ENCODE measurements at places on chromosomes 2 and 18.

GRCh38 chr2:9778012-9778411 is 65.3 kb upstream of the TAF1B start:
- DNase-seq: peak; percentile 57

DNA sequence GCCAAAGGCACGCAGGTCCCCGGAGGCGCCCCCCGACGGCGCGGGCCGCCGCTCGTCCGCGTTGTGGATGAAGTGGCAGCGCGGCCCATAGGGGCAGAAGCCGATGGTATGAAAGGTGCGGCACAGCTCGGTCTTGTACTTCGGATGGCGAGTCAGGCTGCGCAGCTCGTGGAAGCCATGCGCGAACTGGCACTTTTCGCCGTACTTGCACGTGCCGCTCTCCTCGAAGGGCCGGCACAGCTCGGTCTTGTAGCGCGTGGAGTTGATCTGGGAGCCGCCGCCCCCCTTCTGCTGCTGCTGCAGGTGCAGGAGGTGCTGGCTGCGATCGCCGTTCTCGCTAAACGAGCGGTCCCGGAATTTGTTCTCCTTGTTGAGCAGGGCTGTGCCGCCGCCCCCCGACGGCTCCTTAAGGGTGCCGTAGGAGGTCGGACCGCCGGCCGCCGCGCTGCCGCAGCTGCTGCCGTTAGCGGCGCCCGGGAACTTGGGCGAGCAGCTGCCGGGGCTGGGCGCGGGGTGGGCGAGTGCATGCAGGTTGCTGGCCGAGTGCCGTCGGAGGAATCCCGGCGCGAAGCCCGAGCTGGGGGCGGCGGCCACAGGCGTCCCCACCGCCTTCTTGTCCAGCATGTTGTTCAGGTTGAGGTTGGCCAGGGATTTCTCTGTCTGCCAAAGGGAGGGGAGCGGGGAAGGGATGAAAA is 1.2 kb downstream of the ZFP36L2 start:
- DNase-seq: no peak

DNA sequence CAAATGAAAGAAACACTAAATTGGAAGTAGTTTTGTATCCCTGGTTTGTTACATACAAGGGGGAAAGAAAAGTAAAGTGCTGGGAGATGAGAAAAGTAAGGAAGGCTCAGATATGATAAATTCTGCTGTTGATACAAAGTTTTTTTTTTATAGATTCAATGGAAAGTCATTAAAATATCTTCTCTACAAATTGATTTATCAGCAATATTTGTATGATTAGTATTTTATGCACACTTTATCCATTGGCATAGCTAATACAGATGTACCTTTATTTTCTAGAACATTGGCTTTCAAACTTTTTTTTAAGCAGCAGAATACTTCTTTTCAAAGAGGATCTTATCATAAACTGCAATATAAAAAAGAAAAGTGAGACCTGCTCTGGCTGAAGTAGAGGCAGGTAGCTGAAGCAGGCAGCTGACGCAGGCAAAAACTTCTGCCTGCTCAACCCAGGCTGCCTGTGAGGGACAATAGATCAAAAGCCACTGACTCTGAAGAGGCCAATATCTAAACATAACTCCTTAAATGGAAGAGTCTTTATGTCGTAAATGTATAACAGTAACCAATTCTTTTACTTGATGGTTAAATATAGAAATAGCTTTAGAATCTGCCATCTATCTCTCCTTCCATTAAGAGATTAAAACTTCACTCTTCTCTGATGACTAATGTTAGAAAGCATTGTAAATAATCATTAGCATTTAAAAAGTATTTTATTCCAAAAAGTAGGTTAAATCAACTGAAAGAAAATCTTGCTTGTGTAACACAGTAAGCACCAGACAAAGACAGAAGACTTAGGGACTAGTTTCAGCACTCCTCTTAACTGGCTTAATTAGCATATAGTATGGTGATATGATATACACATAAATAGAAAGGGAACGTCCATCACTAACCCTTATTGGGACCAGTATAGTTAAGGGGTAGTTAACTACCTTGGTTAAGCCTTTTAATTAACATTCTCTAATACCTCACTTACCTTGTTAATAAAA is 174.2 kb downstream of the SLC39A10 start:
- no peak for DNase-seq

DNA sequence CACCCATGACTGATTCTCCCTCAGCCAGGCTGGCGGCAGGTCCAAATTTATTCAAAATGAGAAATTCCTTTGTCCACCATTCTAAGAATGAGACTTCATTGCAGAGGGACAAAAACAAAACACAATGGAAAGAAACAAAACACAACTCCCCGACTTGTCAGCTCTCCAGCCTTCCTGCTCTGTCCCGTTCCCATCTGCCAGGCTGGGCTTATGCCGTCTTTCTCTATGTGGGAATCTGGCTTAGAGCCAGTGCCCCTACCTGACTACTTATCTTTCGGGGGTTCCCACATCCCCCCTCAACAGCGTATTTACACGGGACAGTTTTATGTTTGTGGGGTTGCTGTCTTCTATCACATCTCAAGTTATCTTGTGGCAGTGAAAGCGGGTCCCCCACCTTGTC is 13.8 kb downstream of the CELF4 start:
- no peak for DNase-seq

GRCh38 chr2:149627111-149627801 is 39.7 kb upstream of the MMADHC start:
- DNase-seq: no peak

- DNase-seq: no peak
These were observed 45.1 kb downstream of the SH3BP4 start for GRCh38 chr2:234996941-234997270.

- DNase-seq: no peak
These were observed 168.5 kb upstream of the CXCR4 start for GRCh38 chr2:136286423-136286822.

GRCh38 chr2:24220554-24221291 is 45.9 kb downstream of the FAM228A start:
- no peak for DNase-seq

DNA sequence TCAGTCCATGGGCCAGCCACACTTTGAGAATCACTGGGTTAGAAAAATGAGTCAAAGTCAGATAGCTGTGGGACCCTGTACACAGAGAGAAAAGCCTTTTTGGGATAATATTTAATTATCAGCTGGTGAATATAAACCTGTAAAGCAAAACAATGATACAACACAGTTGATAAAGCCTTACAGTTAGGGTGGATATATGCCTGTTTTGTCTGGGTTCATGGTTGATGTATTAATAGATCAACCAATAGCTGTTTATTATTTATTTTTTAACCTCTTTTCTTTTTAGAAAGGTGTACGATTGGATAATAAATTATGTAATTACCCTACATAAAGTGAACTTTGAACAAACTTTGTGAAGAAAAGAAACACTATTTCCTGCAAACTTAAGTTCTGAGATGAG is 145.6 kb downstream of the TDRD15 start:
- DNase-seq: no peak

- DNase-seq: no peak
These were observed 17.4 kb downstream of the AGAP1 start for GRCh38 chr2:235511187-235511661.

- DNase-seq: no peak
These were observed 198.7 kb downstream of the PTGR3 start for GRCh38 chr18:75010278-75010677.

GRCh38 chr18:56727399-56727798 is 76.2 kb downstream of the WDR7 start:
- DNase-seq: no peak

DNA sequence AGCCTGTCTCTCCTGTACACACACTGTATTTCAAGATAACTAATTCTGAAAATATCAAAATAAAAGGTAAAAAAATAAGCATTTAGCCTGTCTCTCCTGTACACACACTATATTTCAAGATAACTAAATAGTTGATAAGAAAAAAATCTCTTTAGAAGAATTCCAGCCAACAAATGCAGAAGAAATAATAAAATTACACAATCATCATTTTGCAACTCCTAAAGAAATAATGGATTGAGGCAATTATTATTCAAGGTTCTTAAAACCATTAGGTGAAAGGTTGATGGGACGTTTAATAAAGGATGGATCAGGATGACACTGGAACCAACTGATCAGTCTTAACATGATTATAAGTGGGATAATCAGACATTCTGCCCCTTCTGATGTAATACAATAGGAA is 148.0 kb upstream of the FN1 start:
- no peak for DNase-seq

- no peak for DNase-seq
These were observed 742 bp downstream of the PXDN start for GRCh38 chr2:1743396-1744150.

- peak; percentile 9 for DNase-seq
These were observed 906.1 kb downstream of the SLC4A3 start for GRCh38 chr2:220533485-220533884.

GRCh38 chr2:119049968-119050704 is 108.1 kb downstream of the MARCO start:
- DNase-seq: no peak

GRCh38 chr2:89829828-89830227 is 1138.4 kb downstream of the RPIA start:
- no peak for DNase-seq

GRCh38 chr2:55111570-55112228 is 61.4 kb upstream of the RTN4 start:
- no peak for DNase-seq
